ENCODE measurements at places on chromosomes 5 and 9. TPM values are rescaled to one million over a fixed set of nuclear protein-coding genes. Genes with fewer than 3 reads are reported as not detected.

The KIF20A gene
- 68.7 TPM for polyA plus RNA-seq

- no peak overlapping the region for H3K4me3 ChIP-seq
- no peaks in the 10 kb centered on the region for H3K27me3 ChIP-seq
- H3K27ac ChIP-seq: no peak overlapping the region
These were observed 278.7 kb downstream of the HCN1 start for GRCh38 chr5:45417285-45417998.

DNA sequence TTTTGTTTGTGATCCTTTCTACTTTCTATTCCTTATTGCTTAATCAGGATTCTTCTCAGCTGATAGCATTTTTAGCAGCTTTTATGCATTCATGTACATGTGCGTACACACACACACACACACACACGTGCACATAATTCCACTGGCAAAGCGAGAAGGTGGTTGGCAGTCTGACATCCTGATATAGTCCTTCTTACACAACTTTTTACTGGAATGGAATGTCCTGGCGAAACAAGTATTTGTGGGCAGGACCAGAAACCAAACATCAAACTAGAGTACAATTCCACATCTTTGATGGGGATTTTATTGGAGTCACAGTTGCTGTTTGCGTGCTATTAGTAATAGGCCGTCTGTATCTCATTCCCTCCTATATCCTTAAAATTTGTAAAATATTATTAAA, 356.5 kb downstream of the CCDC171 start:
- DNase-seq: peak; percentile 68
- H3K4me1 ChIP-seq: no peaks in the 10 kb centered on the region
- H3K27me3 ChIP-seq: no peaks in the 10 kb centered on the region
- no peak overlapping the region for H3K4me3 ChIP-seq
- no peak overlapping the region for H3K27ac ChIP-seq

GRCh38 chr5:151298063-151298855, 5.3 kb downstream of the SLC36A3 start:
- no peaks in the 10 kb centered on the region for H3K36me3 ChIP-seq
- H3K27me3 ChIP-seq: no peaks in the 10 kb centered on the region
- no peak for DNase-seq
- H3K4me1 ChIP-seq: no peaks in the 10 kb centered on the region

The SERF1B gene
- polyA plus RNA-seq: 28.8 TPM

The GCNT4 gene
- polyA plus RNA-seq: 14.6 TPM

DNA sequence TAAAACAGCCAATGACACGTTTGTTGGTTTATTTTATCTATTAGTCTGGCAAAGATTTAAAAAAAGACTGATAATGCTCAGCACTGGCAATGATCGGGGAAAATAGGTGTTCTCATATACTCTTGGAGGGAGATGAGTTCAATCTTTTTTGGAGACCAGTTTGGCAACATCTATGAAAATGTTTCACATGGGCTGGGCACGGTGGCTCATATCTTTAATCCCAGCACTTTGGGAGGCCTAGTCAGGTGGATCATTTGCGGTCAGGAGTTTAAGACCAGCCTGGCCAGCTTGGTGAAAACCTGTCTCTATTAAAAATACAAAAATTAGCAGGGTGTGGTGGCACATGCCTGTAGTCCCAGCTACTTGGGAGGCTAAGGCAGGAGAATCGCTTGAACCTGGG, 6.8 kb upstream of the ANKRD31 start:
- H3K36me3 ChIP-seq: no peaks in the 10 kb centered on the region
- H3K27me3 ChIP-seq: no peaks in the 10 kb centered on the region
- H3K27ac ChIP-seq: no peak overlapping the region
- no peaks in the 10 kb centered on the region for H3K4me1 ChIP-seq

The CYSTM1 gene
- polyA plus RNA-seq: 35.8 TPM

- H3K27me3 ChIP-seq: no peaks in the 10 kb centered on the region
- H3K4me3 ChIP-seq: no peak overlapping the region
These were observed 25.9 kb downstream of the SUSD1 start for GRCh38 chr9:112149211-112149610.

The PCDHA7 gene
- polyA plus RNA-seq: 2.5 TPM

GRCh38 chr5:107556575-107556974, 114.2 kb downstream of the EFNA5 start:
- no peaks in the 10 kb centered on the region for H3K27me3 ChIP-seq
- no peak for DNase-seq
- H3K27ac ChIP-seq: no peak overlapping the region
- no peaks in the 10 kb centered on the region for H3K36me3 ChIP-seq
- H3K4me1 ChIP-seq: peaks cover 8% of the 10 kb centered on the region
- no peak overlapping the region for H3K4me3 ChIP-seq

DNA sequence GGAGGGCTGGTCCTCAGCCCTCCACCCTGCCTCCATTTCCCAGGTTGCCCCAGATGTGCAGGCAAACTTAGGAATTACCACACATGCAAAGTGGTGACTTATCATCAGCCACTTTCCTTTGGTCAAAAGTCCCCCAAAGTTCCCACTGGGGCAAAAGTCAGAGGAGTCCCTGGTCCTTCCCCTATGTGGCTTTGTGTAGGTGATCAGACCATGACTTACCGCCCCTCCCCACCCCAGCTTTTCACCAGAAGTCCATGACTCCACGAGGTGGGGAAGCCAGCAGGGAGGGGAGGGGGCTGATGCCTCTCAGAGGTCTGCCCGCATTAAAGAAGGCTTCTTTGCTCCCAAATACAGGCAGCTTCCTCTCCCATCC, 5.8 kb downstream of the TRAF1 start:
- H3K27ac ChIP-seq: no peak overlapping the region
- H3K4me3 ChIP-seq: no peak overlapping the region
- DNase-seq: no peak
- peaks cover 6% of the 10 kb centered on the region for H3K4me1 ChIP-seq
- H3K36me3 ChIP-seq: no peaks in the 10 kb centered on the region

The ADAMTS13 gene
- polyA plus RNA-seq: 0.45 TPM

GRCh38 chr5:53013857-53014256, 24.7 kb downstream of the ITGA2 start:
- H3K4me3 ChIP-seq: no peak overlapping the region
- no peaks in the 10 kb centered on the region for H3K36me3 ChIP-seq
- DNase-seq: no peak

The GKAP1 gene
- polyA plus RNA-seq: 1.0 TPM

The GARNL3 gene
- polyA plus RNA-seq: 0.78 TPM

GRCh38 chr5:378301-378891, 56.9 kb downstream of the AHRR start:
- no peaks in the 10 kb centered on the region for H3K27me3 ChIP-seq
- no peak for DNase-seq
- peak overlapping the region; percentile 88 for H3K27ac ChIP-seq
- no peak overlapping the region for H3K4me3 ChIP-seq
- peaks cover 16% of the 10 kb centered on the region for H3K36me3 ChIP-seq

- no peak for DNase-seq
- no peak overlapping the region for H3K27ac ChIP-seq
- no peaks in the 10 kb centered on the region for H3K27me3 ChIP-seq
- no peaks in the 10 kb centered on the region for H3K36me3 ChIP-seq
- H3K4me3 ChIP-seq: no peak overlapping the region
- peaks cover 22% of the 10 kb centered on the region for H3K4me1 ChIP-seq
These were observed 172.1 kb downstream of the RGS3 start for GRCh38 chr9:113635586-113635985.
